ENCODE measurements at places on chromosomes 12 and 14.

- no peak for DNase-seq
These were observed 61.8 kb downstream of the NOC4L start for GRCh38 chr12:132206046-132206434.

GRCh38 chr12:105723066-105723465, 392.6 kb downstream of the C12orf75 start:
- DNase-seq, result no peak

DNA sequence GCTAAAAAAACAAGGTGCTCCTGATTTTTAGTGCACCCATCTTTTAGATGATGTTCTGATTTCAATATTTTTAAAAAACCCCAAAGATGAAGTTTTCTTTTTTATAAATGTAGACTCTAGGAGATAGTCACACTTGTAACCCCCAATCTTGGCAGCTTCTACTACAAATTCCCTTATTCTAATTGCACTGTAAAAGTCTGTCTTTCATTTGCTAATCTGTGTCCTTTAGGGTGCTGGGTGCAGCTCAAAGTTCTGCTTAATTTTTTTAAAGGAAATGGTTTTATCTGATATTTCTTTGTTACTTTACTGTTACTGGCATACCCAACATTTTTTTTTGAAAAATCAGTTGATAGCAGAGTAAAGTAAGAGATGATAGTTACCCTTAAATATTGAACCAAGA, 172.0 kb downstream of the TRHDE start:
- no peak for DNase-seq

DNA sequence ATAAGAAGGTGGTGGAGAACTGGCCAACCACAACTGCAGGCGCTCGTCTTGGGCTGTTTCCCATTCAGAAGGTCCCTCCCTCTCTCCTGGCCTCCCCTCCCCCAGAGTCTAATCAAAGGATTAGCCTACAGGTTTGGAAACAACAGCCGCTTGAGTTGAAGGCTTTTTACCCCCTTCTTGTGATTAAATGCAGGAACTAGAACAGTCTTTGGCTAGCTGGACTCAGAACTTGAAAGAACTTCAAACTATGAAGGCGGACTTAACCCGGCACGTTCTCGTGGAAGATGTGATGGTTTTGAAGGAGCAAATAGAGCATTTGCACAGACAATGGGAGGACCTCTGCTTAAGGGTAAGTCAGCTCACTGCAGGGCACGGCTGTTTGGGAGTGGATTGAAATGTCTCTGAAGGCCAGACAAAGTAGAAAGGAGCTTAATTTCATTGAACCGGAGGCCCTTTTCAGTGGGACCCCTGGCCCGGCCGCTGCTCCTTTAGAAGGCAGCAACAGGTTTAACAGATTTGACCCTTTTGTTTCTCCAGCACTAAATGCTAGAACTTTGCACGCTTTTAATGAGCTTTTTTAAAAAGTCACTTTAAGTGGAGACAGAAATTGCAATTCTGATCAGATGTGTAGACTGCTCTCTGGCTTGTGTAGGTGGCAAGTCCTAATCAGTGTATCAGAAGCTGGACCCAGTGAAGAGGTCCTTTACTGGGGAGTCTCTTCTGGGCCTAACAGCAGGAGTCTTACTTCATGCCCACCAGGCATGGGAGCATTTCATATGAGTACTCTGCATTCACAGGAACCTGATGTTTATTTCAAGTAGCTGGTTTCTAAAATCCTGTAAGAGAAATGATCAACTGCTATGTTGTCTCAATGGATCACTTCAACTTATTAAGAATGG, 107.7 kb downstream of the ESR2 start:
- peak; percentile 44 for DNase-seq

GRCh38 chr12:16407346-16407745, 59.9 kb downstream of the MGST1 start:
- no peak for DNase-seq

GRCh38 chr12:110253176-110253575, 27.9 kb upstream of the ATP2A2 start:
- no peak for DNase-seq

GRCh38 chr12:67645601-67646000, 2.9 kb upstream of the DYRK2 start:
- no peak for DNase-seq

- no peak for DNase-seq
These were observed 50.9 kb downstream of the KLHL28 start for GRCh38 chr14:44910821-44911220.

DNA sequence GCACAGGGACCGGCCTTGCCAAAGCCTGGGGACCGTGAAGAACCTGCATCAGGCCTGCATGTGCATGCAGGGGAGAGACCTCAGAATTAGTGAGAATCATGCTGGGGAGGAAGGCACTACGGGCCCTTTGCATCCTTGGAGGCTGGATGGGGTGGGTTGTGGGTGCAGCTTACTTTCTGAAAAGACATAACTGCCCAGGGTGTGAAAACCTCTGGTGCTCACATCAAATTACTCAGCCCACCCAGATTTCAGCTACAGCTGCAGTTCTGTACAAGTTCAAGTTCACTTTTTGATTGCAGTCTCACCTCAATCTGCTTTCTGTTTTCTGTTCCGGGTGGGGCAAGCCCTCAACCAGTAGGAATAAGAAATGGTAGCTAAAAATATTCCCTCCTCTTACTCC, 130.6 kb downstream of the SLC15A4 start:
- no peak for DNase-seq

GRCh38 chr12:27504507-27504906, 19.5 kb upstream of the PPFIBP1 start:
- DNase-seq, result no peak

DNA sequence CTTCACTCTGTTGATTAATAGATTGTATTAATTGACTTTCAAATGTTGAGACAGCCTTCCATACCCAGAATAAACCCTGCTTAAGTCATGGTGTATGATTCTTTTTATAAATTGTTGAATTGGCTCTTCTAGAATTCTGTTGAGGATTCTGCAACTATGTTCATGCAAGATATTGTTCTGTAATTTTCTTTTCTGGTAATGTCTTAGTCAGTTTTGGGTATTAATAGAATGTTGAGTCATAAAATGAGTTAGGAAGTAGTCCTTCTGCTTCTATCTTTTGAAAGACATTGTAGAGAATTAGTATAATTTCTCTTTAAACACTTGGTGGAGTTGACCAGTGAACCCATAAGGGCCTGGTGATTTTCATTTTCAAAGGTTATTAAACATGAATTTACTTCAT, 958.9 kb downstream of the LRFN5 start:
- no peak for DNase-seq

GRCh38 chr12:5882511-5883190, 62.4 kb downstream of the ANO2 start:
- no peak for DNase-seq

- DNase-seq, result no peak
These were observed 46.6 kb downstream of the SLC17A8 start for GRCh38 chr12:100403446-100403845.

DNA sequence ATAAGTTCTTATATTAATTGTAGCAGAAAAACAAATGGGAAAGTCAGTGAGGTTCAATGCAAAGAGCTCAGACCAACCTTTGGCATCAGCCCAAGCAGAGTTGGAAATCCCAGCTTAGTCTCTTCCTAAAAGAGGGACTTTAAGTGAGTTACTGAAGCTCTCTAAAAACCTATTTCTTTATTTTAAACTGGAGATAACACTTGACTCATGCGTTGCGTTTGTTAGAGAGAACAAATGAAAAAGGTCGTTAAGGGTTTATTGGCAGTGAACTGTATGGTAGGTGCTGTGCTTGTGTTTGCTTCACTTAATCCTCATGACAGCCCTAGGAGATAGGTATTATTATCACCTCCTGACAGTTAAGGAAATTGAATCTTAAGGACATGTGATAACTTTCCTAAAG, 396.5 kb downstream of the RAD51B start:
- DNase-seq, result no peak

GRCh38 chr12:98446682-98447081, 68.7 kb upstream of the TMPO start:
- no peak for DNase-seq

DNA sequence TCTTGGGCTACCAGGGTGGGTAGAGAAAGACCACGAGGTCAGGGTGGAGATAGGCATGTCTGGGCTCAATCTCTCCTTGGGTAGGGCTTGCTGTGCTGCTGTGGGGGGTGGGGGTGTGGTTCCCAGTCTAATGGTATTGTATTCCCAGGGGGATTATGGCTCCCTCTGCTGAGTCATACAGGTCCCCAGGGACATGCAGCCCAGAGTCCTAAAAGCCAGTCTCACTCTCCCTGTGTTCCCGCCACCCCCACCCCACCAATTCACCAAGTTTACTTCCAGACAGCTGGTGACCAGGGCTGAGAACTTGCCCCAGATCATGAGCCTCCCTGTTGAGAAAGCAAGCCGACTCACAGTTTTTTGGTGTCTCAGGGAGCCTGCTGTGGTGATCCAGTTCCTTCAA, 367.6 kb downstream of the C12orf75 start:
- no peak for DNase-seq

DNA sequence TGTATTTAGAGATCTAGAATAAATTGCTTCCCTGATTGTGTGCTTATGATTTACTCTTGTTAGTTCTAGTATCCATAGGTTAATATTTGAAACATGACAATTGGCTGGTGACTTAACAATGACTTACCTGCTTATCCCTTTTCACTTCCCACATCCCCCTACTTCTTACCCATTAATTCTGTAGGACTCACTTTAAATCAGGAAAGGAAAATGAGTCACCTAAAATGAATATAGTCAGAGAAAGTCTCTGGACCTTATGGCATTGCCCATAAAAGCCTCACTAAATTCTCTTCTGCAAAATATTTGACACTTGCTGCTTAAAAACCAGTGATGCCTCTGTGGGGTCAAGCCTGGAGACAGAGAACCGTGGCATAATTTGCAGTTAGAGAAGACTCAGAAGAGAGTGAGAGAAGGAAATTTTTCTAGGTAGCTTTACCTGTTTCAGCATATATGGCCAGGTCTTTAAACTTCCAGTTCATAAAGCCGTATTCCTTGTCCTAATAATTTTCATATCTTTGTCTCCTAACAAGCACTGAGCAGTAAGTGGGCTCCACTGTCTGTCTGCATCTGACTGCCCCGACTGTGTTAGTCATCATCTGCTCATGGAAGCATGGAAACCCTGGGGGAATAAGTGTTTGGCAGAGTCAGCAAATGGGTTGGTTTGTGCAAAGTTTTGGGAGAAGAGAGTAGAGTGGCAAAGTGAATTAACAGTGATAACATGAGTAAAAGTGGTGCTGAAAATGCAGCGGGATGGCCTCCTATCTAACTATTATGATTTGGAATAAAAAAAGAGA, 294.4 kb downstream of the AKAP6 start:
- DNase-seq, result no peak

GRCh38 chr12:6262211-6262610, 48.3 kb upstream of the PLEKHG6 start:
- no peak for DNase-seq

- DNase-seq, result no peak
These were observed 2.6 kb downstream of the DNAJC22 start for GRCh38 chr12:49349266-49349665.

GRCh38 chr12:42483521-42483790, 106.1 kb downstream of the PRICKLE1 start:
- DNase-seq, result no peak

DNA sequence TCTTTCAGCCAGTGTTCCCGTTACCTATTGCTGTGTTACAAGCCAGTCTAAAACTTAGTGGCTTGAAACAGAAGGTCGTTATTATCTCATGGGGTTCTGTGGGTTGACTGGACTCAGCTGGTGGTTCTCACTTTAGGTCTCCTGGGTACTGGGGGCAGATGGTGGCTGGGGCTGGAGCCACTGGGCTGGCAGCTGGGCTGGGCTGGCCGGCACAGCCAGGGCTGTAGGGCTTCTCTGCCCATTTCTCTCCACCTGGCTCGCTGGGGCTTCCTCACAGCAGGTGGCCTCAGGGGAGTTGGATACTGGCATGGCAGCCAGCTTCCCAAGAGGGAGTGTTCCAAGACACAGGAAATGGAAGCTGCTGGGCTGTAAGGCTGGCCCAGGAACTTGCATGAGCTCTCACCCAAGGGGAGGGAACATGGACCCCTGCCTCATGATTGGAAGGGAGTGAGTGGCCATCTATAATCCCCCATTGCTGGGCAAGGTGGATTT, 27.0 kb downstream of the TUNAR start:
- DNase-seq, result no peak

DNA sequence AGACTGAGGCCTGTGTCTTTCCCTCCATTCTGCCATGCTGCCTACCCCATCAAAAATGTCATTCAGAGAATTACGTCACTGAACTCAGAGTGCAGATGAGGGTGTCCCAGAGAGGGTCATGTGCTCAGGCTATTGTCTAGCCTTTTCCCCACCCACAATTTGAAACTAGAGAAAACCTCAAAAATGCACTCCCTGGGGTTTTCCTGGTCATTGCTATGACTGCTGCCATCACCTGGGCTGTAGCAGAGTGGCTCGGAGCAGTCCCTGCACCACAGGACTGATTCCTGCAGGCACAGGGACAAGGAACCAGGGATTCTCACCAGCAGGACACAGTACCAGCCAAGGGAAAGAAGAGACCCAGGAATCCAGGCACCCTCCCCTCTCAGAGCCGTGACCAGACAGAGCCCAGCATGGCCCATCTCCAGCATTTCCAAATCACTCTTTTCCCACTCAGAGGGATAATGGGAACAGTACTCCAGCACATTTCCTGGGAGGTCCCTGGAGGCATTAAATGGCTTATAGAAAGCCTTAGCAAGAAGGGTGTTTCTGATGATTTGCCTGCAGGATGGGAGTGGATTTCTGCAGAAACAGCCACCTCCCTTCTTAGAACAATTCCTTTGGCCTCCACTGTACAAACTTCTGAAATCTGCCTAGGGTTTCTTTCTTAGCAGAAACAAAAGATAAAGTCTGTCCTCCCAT, 45.9 kb downstream of the VWF start:
- DNase-seq, result no peak

DNA sequence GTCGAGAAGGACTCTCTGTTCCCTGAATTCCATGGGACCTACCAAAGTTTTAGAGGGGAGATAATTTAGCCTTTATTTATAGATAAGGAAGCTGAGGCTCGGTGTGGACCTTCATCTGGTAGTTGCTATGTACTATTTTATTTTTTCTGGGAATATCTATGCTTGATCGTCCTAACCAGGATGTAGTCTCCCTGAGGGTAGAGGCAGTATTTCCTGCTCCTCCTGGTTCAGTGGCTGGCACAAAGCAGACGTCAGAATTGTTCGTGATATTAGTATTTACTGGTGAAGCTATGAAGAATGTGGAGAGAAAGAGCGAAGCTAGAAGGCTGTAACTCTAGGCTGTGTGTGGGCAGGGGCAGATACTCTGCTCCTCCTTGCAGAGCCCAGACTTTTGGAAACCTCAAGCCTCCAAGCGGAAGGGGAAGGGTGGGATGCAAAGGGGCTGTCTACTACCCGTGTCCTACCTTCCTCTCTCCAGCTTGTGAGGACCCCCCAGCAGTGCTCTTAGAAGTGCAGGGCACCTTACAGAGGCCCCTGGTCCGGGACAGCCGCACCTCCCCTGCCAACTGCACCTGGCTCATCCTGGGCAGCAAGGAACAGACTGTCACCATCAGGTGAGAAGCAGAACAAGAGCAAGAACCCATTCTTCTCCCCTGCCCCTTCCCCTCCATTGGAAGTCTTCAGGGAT, 1.4 kb downstream of the LRP10 start:
- no peak for DNase-seq

DNA sequence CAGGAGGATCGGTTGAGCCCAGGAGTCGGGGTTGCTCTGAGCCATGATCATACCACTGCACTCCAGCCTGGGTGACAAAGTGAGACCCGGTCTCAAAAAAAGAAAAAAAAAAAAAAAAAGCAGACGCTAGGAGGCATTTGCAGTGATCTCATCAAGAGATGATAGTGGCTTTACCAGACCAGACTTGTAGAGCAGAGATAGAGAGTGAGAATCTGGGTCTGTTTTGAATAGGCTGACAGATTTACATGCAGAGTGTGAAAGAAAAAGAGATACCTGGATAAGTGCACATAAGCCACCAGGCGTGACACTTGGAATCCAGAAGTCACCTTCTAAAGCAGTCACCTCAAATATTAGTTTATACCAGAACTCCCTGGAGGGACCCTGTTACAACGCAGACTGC, 21.1 kb upstream of the FLRT2 start:
- DNase-seq, result no peak

All from WTC11 (cell line).